ENCODE measurements at places on chromosomes 11 and 22.
A peak's percentile ranks its signal among the peaks of the same experiment; 100 is the strongest.

DNA sequence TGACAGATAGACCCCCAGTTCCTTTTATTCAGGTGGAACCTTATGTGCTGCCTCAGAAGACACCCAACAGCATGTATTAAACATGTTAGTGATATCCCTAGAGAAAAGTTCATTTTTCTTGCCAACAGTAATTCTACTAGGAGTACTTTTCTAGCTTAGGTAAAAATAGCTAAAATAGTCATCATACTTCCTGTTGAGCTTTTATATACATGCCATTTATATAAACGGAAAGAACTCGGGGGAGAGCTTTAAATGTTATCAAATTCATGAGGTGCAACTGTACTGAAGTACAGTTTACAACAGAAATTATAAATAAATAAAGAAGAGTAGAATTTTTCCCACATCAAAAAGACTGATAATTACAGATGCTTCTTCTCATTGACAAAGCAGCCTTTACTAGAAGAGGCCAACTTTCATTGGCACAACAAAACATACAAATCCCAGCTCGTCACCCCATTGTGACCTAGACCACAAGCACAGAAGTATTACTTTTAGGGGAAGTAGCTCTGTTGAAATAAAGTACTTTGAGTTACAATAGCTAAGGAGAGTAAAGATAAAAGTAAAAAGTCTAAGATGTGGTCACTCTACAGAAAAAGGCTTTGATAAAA lies 59.1 kb upstream of the POU2AF2 start:
- DNase-seq, result no peak

- peak; percentile 3 for DNase-seq
Measured at GRCh38 chr11:60345489-60345888, 18.4 kb downstream of the MS4A6E start.

DNA sequence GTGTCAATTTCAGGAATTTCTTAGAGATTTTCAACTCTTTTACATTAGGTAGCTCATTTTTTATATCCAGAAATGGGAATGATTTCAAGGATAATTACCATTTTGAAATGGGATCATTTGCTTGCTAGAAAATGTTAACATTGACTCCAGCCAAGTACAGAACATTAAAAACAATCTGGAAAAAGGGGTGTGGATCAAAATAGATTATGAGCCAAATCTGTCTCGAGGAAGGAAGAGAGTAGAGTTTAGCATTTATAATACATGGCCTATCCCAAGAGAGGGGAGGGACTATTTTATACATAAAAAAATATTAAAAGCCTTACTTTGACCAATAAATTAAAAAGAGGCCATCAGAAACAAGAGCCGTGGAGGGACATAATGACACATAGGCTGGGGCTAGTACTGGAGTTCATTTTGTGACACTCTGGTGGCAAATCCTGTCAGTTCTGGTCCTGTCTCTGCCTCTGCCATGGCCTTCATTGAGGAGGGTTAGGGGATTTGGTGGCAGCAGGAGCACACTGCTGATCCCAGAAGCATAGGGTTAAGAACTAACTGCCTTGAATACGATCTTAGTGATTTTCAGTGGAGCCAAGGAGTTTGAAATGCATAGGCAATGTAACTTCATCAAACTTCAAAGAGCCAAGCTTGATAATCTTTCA lies 20.4 kb downstream of the PPP6R3 start:
- no peak for DNase-seq

DNA sequence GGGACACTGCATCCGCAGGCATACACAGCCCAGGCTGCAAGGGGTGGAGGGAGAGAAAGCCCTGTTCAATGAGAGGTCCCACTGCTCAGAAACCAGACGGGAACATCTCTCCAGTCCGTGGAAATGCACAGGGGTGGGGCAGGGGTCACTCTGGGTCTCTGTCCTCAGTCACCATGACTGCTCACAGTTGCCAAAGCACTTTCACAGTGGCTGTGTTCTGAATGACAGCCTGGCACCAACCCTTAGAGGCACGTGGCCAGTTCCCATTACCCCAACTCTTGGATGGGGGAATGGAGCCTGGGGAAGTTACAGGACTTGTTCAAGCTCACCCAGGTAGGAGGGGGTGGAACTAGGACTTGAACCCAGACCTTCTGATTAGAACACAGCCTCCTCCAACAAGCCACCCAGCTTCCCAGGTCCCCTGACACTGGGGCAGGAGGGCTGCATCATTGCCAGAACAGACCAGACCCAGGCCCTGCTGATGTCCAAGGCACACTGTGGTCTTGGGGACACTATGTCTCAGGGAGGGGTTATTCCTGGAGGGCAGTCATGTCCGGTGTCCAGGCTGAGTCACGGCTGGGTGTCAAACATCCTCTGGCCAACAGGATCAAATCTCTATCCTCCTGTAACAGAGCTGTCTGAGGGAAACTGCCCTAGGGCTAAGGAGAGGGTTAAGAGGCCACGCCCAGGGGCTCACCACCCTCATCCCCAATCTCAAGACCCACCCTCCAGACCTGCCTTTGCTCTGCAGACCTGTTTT lies 8.2 kb downstream of the ZNF70 start:
- DNase-seq, result no peak

- DNase-seq, result no peak
Measured at GRCh38 chr11:120039039-120039438, 98.9 kb downstream of the TRIM29 start.

DNA sequence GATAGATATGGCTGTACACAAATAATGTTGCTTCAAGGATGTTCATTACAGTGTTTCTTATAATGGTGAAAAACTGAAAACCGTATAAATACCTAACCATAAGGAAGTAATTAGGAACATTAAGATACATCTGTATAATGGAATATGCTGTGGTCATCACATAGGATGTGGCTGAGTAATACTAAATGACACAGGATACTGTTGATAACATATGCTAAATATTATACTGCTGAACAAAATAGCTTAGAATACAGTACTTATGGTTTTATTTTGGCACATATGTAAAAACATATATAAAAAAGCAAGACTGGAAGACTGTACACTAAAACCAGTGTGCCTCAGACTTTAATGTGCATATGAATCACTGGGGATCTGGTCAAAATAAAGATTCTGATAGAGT lies 43.8 kb downstream of the FBXO7 start:
- DNase-seq, result no peak

DNA sequence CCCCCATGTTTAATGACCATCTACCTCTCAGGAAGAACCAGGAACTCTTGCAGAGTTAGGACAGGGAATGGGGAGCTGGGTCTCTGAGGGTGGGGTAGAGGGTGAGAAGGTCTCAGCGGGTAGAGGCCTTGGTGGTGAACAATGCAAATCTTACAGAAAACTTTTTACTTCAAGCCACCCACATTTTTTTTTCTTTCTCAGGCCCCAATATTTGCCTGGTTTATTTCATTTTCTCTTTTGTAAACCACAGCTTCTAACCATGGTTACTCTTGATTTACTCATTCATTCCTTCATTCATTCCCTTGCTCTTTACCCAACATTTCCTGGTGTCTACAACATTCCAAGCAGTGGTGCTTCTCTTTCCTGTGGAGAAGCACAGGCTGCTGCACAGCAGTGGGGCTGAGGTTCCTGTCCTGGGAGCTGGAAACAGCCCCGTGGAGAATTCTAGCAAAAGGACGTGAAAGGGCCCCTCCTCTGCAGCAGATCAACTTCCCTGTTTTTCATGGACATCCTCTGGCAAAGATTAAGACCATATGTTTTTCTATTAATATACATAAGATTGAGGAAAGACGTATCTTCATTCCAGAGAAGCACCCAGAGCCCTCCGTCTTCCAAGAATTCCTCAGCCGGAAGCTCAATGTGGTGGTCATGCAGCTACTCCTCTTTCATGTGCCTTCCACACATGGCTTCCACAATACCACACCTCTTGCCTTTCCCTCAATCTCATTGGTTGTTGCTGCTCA lies 224.4 kb upstream of the SESN3 start:
- peak; percentile 21 for DNase-seq

- DNase-seq, result no peak
Measured at GRCh38 chr11:88041679-88042078, 133.6 kb downstream of the RAB38 start.

DNA sequence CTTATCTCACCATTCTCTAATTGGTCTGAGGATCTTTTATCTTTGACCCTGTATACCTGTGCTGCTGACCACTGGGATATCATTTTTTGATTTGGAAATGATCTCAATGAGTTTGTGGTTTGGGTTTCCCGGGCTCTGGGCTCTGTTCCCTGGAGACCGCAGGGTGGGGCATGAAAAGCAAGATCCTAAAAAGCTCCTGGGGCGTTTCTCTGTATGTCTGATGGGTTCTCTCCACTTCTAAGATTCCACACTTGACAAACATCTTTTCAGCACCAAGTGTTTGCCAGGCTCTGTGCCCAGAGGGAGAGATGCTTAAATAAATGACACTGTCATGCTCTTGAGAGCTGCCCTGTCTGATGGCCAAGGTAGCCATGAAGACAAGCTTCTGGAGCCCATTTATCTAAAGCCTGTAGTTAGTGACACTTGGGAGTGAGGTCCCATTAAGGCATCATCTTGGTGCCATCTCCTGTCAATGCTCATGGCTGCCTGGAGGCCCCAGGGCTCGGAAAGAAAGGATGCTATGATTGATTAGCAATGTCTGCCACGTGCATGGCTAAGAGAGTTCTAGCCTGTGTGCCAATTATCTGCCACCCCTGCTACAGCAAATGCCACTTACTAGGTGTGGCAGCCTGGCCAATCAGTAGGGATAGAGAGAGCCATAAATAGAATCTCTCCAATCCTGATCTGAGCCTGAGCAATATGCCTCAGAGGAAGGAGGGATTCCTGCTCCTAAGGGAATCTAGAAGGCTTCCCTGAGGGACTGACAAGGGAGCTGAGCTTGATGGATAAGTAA lies 531.6 kb downstream of the MN1 start:
- DNase-seq, result no peak

GRCh38 chr11:85934596-85935169 lies 79.5 kb downstream of the CCDC83 start:
- DNase-seq, result no peak

- peak; percentile 58 for DNase-seq
Measured at GRCh38 chr11:61966734-61967115, 709 bp downstream of the FTH1 start.

GRCh38 chr22:43478621-43479300 lies 66.9 kb downstream of the MPPED1 start:
- DNase-seq, result no peak

- no peak for DNase-seq
Measured at GRCh38 chr11:91967026-91967690, 257.5 kb upstream of the FAT3 start.

GRCh38 chr11:72924568-72925190 lies 110.5 kb downstream of the ATG16L2 start:
- DNase-seq, result no peak

DNA sequence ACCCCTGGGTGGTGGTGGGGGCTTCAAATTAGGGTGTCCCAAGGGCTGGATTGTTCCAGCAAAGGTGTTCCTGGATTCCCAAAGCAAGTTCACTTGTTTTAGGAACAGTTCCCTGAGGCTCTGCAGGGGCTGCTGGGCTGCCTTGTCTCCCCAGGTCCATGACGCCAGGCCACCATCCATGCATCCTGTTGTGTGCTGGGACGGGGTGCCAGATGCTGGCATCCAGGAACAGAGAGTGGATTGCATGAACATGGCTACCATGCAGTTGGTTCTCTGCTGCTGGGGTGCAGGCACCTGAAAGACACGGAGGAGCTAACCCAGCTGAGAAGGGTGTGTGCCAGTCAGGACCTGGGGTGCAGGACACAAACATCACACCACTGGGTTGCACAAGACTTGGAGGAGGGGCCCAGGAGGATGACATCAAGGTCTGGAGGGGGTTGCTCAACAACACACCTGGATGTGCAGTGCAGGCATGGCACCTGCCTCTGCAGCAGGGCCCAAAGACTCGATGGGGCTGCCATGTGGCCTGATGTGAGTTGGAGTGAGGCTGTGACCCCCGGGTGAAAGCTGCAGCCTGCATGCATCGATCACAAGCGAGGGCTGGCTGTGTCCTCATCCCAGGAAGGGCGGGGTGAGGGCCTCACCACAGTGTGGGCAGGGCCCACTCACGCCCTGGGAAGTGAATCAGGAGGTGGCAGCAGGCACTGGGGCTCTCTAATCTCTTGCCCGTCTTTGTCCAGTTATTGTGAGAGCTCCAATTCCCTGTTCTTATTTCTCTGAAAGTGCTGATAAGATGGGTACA lies 74.0 kb upstream of the CLDN5 start:
- DNase-seq, result no peak

DNA sequence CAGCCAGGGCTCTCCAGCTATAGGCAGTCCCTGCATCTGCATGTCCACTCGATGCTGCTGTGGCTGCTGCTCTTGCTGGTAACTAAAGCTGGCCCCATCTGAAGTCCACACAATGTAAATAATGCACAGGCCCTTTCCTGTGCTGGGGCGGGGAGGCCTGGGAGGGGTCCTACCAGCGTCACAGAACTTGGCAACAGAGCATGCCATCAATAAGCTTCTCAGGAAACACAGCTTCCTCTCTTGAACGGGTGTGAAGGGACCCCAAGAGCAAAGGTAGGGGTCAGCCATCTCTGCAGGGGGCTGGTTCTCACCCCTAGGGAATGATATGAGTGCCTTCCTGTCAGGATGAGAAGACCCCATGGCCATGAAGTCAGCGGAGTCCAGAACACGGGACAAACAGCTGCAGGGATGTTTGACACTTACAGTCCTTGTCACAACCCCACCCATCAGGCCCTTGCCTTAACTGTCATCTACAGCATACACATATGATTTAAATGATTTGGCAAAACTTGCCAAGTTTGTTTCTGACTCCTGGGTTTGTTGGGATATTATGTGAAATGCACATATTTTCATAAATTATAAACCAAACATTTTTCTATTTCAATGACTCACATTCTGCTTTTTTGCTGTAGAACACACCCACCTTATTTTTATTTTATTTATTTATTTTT lies 39.1 kb upstream of the LYVE1 start:
- DNase-seq, result no peak

DNA sequence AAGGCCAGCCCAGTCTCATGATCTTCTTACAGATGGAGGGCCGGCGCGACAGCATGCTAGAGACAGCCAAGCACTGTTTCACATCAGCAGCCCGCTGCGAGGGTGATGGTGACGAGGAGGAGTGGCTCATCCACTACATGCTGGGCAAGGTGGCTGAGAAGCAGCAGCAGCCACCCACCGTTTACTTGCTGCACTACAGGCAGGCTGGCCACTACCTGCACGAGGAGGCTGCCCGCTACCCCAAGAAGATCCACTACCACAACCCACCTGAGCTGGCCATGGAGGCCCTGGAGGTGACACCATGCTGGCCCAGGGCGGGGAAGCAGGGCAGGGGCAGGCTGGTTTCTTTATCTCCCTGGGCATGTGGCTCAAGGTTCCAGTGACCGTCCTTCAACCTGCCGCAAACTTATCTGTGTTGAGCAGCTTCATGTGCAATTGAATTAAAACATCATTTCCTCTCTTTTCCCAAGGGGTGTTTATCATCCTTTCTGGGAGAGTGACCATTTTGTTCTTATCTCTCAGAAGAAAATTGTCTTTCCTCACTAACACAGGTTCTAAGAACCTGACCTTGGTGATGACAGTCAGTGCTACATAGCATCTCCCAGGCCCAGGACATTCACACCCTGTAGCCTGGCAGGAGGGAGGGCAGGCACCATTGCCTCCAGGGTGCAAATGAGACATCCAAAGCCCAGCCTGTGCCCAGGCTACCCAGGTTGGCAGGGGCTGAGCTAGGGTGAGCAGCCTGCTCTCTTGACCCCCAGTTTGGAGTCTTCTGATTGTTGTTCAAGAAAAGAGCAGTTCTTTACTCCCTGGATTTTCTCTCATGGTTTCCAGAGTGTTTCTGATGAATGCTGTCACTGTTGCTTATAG lies 80.7 kb downstream of the CABIN1 start:
- no peak for DNase-seq

Measured in cardiac muscle cell (in vitro differentiated cells and primary cell).